ENCODE measurements at places on chromosomes 11 and 22.

DNA sequence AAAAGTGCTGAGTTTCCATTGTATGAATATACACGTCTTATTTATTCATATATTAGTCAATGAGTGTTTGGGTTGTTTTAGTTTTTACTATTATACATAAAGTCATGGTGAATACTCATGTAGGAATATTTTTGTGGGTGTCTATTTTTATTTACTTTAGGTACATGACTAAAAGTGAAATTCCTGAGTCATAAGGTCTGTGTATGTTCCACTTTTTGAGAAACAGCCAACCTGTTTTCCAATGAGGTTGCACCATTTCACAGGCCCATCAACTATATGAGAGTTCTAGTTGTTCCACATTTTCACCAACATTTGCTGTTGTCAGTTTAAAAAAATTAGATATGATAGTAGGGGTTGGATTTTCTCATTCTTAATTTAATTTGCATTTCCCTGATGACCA, 6.6 kb upstream of the OR6X1 start:
- DNase-seq: no peak

DNA sequence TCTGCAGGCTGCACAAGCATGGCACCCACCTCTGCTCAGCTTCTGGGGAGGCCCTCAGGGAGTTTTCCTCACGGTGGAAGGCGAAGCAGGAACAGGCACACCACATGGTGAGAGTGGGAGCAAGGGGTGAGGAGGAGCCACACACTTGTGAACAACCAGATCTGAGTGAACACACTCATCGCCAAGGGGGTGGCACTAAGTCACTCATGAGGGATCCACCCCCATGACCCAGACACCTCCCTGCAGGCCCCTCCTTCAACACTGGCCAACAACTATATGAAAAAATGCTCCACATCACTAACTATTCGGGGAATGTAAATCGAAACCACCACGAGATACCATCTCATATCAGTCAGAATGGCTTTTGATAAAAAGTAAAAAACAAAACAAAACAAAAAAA, 722 bp upstream of the KRTAP5-2 start:
- DNase-seq: peak; percentile 18

DNA sequence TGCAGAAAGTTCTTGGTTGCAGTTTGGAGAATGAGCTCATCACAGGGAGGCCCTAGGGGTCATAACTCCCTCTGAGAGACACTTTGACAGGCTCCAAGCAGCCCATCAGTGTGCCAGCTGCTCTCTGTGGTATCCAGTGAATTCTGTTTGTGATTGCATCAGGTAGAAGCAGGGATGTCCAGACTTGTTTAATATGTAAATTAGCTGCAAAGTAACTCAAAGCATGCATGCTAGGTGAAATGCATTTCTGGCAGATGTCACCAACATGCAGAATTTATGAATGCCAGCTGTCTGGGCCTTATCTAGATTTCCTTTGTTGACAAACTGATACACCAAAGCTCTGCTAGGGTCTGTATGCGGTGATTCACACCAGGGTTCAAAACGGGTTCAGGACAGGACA, 123.6 kb upstream of the MTNR1B start:
- no peak for DNase-seq

GRCh38 chr11:2763984-2764383, 64.2 kb upstream of the KCNQ1OT1 start:
- no peak for DNase-seq

DNA sequence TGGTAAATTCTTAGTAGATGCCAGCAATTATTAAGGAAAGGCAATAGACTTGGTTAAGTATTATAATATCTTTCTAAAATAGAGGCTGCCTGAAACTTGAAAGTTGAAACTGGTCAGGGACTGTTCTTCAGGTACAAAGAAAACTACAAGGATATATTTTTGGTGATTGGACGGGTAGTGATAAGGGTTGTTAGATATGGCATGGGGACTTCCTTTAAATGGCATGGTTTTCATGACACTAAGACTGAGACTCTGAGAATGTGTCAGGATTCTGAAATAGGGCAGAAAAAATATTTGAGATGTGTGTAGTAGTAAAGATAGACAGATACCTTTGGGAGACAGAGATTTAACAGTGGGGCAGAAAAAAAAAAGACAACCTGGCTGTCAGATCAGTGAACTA, 108.4 kb upstream of the SLC5A12 start:
- no peak for DNase-seq

DNA sequence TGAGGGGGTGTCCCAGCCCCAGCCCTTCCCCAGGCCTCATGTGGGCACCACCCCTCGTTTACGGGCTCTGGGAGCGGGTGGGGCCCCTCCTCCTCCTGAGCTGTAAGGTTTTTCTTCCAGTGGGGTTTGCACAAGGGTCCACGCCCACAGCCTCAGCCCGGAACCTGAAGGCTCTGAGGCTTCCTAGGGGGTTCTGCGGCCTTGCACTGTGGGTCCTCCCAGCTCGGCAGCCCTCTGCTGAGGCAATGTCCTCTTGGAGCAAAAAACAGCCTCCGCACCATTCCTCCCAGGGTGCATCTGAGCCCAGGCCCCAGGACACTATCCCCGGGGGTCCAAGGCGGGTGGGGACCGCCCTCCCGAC, 14.1 kb downstream of the H19 start:
- no peak for DNase-seq

DNA sequence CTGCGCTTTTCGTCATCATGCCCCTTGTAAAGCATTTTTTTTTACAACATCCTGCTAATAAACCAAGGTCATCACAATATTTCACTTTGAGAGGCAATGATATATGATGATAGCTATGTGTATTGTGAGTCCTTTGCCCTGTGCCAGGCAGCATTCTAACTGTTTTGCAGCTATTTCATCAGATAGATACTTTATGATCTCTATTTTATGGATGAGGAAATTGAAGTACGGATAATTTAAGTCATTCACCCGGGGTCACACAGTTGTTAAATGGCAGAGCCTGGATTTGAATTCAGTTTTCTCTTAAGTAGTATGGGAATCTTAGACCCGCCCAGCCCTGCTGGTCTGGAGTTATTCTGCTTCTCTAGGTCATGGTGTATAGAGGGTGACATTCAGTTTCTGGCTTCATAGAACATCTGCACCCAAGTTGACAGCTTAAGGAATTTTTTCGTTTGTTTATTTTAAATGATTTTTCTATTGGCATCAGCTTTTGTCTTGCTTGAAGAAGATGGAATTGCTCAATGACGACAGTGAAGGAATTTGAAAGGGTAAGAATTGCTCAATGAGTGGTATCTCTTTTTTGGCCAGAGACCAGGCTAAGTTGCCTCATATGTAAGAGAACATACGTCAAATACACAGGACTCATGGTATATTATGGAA, 926 bp downstream of the PRR5L start:
- DNase-seq: no peak

DNA sequence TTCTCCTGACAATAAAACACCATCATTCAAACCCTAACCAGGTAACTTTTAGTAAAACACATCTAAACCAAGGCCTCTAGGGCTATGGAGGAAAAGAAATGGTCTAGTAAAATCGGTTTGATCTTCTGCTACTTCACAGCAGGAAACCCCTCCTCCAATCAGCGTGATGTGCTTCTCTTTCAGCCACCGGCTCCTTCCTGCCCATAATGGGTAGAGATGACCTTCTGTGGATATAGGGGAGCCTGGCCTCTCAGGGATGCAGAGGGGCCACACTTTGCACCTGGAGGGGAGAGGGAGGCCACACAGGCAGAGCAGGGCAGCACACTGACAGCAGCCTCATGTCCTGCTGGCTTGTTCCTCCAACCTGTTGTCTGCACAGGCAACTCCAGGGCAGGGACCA, 6.9 kb downstream of the EHD1 start:
- DNase-seq: no peak

DNA sequence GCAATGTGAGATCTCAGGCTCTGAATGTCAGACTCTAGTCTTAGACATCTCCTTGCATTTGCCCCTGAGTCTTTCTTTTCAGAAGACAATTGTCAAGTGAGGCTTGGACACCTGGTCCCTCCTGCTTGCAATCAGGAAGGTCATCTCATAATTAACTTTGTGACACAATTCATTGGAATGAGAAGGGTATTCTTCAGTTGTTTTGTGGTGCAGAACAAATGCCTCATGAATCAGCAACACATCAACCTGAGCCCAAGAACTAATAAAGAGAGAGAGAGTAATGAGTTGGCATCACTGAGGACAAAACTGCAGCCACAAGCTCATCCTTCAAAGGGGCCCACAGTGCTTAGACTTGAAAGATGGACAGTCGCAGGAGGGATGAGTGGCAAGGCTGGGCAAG, 375.8 kb downstream of the INSC start:
- DNase-seq: no peak

DNA sequence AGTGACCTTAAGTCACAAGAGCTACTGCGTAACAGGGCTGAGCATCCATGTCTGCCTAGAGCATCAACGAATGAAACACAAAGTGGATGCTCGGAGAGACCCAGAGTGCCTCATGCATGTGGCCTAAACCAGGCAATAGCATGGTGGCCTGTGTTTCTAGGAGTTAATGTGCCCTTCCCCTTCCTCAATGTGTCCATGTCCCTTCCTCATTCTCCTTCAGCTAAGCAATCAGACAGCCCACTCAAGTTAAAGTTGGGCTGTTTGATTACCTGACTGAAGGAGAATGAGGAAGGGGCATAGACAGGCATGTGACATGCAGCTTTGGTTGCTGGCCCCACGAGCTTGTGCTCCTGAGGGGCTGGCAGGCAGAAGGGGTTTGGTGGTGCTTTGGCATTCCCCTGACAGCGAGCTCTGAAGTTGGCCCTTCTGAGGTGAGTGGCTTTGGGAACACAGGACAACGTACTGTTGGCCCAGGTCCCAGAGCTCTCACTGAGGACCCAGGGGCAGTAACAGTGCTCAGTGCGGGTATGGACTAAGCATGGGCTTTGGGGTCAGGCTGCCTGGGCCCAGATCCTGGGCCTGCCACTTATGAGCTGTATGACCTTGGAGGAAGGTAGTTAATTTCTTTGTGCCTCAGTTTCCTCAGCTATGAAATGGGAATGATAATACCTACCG, 46.7 kb downstream of the IRAG1 start:
- DNase-seq: no peak

DNA sequence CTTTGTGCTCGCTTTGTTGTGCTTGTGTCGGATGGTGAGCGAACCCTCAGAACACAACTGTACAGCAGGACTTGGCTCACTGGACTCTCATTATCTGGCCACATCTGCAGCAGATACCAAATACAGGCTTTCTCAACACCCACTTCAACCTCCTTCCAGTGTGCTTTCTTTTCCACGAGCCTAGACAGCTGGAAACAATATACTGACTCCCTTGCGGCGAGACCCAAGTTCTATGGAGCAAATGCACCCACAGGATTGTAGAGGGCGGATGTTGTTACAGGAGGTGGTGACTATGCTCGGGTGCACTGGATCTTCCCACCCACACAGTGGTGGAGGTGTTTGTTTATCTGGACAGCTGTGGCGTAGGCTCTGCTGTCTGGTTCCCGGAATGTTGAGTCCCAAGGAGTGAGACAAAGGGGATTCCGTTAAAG, 204.3 kb downstream of the TENM4 start:
- DNase-seq: no peak

- DNase-seq: no peak
Measured at GRCh38 chr11:1896468-1896867, 4.8 kb upstream of the PRR33 start.

DNA sequence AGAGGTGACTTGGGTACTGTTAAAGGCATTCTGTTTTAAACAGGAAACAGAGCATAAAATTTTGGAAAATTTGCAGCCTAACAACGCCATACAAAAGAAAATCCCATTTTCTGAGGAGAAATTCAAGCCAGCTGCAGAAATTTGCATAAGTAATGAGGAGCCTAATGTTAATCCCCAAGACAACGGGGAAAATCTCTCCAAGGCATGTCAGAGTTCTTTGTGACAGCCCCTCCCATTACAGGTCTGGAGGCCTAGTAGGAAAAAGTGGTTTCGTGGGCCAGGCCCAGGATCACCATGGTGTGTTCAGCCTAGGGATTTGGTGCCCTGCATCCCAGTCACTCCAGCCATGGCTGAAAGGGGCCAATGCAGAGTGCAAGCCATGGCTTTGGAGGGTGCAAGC, 1333.1 kb upstream of the TENM4 start:
- no peak for DNase-seq

- no peak for DNase-seq
Measured at GRCh38 chr11:70402016-70402415, 3.7 kb downstream of the CTTN start.

- no peak for DNase-seq
Measured at GRCh38 chr11:119571311-119571710, 148.3 kb upstream of the THY1 start.

DNA sequence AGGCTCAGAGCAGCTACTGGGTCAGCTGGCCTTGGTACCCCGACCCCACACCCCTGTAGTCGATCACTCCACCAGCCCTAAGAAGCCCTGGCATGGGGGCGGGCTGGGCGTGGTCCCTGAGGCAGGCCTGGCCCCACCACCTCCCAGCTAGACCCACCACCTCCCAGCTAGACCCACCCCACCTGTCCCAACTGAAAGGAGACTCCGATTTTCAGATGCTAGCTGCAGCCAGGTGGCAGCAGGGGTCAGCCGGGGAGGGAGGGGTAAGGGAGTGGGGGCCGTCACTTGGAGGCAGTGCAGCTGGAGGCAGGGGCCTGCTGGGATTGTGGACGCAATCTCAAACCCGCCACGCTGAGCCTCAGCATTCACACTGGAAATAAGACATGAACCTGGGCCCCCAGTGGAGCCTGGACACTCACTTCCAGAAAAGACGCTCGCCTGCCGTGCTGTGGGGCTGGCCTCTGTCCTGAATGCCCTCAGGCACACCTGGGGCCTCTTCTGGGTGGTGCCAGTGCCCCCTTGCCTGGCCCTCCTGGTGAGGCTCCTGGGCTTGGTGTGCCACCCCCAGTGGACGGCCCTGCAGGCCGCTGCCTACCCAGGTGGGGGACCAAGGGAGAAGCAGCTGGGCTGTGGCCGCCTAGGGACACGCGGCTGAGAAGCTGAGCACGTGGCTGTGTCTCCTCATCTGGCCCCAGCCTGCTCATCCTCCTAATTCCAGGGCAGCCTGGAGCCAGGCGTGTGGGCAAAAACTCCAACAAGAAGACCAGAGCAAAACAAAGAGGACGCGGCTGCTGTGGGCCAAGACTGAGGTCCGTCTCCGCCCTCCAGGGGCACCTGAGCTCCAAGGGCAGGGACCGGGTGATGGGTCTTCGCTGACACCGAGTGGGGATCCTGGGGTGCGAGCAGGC, 26.7 kb downstream of the OSBPL5 start:
- DNase-seq: no peak

GRCh38 chr22:26635117-26635516, 13.4 kb downstream of the CRYBA4 start:
- no peak for DNase-seq

GRCh38 chr11:10493041-10493663, 38.1 kb downstream of the AMPD3 start:
- DNase-seq: no peak

- no peak for DNase-seq
Measured at GRCh38 chr22:43478621-43479300, 66.9 kb downstream of the MPPED1 start.

DNA sequence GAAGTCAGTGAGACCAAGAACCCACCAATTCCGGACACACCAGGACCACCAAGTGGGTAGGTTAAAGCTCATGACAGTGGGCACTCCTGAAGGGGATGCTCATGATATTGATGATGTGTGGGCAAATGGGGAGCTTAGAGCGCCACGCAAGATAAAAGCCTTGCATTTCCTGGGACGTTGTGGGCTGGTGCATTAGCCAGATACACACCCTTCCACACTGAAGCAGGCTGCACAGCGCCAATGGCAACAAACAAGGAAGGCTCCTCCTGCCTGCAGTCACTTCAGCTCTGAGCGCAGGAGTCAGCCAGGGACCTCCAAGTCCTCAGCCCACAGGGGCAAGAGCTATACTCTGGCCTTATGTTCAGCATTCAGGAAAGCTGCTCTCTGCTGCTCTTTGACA, 20.6 kb downstream of the TMEM218 start:
- no peak for DNase-seq

GRCh38 chr11:64081745-64082442, 46.2 kb downstream of the FLRT1 start:
- DNase-seq: no peak
